ENCODE measurements at places on chromosomes 2 and 18.
A peak's percentile ranks its signal among the peaks of the same experiment; 100 is the strongest.

DNA sequence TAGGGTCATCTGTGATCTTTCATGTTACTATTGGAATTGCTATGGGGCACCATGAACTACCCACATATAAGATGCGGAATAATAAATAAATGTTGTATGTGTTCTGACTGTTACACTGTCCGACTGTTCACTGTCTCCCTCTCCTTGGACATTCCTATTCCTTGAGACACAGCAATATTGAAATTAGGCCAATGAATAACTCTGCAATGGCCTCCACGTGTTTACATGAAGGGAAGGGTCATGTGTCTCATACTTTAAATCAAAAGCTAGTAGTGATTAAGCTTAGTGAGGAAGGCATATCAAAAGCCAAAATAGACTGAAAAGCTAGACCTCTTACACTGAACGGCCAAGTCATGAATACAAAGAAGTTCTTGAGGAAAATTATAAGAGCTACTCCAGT is 751.3 kb downstream of the SOCS6 start:
- DNase-seq: no peak

GRCh38 chr2:118635891-118636290 is 211.6 kb downstream of the EN1 start:
- no peak for DNase-seq

GRCh38 chr2:16635791-16636699 is 29.6 kb downstream of the CYRIA start:
- no peak for DNase-seq

DNA sequence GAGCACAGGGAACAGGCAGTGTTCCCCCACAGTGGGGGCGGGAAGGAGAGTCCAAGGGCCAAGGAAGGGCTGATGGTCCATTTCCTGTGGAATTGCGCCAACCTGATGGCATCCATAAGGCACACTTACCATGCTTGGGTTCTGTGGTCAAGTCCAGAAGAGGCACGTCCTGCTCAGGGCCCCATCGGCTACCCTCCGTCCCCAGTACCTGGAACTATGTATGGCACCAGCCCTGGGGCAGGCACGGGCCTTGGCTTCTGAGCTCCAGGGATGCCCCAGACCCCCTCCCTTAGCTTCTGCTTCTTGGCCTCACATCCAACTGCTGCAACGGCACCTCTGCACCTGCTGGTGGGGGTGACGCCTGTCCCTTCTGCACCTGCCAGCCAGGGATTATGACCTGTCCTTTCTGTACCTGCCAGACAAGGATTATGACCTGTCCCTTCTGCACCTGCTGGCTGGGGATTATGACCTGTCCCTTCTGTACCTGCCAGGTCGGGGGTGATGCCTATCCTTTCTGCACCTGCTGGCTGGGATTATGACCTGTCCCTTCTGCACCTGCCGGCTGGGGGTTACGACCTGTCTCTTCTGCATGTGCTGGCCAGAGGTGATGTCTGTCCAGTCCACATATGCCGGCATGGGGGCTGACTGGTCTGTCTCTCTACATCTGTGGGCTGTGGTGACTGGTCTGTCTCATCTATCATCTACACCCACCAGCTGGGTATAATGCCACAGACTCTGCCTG is 45.4 kb upstream of the SNTG2 start:
- DNase-seq: no peak

GRCh38 chr2:147882631-147883030 is 37.8 kb downstream of the ACVR2A start:
- DNase-seq: no peak

DNA sequence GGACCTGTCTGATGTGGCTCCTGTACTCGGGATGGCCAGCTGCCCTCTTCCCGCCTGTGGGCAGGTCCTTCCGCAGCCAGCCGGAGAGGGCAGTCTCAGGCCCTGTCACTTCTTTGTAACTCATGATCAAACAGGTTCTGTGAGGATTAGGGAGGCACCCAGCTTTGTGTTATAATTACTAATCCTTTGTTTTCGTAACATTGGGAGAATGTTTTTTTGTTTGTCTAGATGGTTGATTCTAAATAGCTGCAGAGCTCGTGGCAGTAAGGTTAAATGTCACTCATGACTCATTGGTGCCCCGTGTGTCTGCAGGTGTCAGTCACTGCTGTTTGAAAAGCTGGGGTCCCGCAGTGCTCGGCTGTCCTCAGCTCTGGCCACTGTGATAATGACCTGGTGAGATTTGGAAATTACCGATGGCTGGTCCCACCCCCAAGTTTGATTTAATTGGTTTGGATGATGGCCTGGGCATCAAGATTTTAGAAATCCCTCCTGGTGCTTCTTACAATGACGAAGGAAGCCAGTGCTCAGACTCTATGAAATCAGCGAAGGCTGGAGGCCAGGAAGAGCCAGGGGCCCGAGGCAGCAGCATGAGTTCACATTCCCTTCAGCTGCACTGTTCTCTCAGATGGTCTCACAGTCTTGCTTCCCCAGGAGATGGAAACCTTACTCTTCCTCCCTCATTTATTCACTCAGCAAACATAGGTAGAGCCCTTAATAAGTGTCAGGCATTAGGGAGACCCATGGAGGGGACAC is 172.8 kb downstream of the VAPA start:
- DNase-seq: peak; percentile 62

DNA sequence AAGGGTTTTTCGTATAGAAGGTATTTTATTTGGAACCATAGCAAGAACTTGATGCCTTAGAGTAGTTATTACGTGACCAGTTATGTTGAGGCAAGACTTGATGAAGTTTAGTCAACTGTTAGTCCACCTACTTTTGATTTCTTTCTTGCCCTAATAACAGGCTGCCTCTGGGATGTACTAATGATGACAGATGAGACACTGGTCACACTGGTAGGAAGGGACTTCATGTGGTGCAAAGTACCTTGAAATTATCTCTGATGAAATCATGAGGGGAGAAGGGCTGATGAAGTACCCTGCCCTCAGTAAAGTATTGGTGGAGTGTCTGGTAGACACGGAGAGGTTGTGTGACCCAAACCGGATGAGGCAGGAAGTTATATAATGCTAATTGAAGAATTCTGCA is 5.4 kb downstream of the DIS3L2 start:
- no peak for DNase-seq

Measured in neuronal stem cell (in vitro differentiated cells).